ENCODE measurements at places on chromosomes 2 and 18.
A peak's percentile ranks its signal among the peaks of the same experiment; 100 is the strongest.

DNA sequence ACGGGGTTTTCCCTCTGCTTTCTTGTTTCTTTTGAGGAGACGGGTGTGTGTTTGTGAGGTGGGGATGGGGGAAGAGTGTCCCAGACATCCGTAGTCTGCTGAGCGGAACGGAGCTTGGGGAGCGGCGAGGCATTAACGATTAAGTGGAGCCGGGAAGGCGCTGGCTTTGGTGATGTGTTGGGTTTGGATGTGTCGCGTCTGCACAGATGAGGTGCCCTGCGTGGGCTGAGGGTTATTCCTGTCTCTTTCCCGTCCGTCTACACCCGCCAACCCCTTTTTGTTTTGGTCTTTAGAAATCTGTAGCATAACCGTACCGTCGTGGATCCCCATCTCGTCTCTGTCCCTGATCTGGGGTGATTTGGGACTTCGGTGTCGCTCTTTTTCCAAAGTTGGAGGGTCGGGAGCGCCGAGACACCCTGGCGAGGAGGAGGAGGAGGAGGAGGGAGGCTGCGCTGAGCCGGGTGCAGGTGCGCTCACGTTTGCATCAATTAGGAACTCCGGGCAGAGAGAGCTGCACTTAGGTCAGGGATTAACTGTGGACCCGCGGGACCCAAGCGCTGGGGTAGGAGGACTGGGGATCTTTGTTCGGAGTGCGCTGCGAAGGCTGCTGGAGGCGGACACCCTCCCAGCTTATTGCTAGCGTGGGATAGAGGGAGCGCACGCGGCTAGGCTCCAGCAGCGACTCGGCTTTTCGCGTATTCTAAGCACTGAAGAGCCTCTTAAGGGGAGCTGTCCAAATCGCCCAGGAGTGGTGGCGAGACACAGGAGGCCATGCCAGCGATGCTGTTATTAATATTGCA lies 720.3 kb downstream of the DPP10 start:
- no peak for DNase-seq

- DNase-seq: no peak
Measured at GRCh38 chr2:69628325-69629021, 15.1 kb downstream of the AAK1 start.

GRCh38 chr2:43531251-43531650 lies 64.6 kb downstream of the THADA start:
- no peak for DNase-seq

- DNase-seq: peak; percentile 29
Measured at GRCh38 chr18:8373486-8373885, 235.8 kb upstream of the RAB12 start.

- DNase-seq: no peak
Measured at GRCh38 chr2:3500326-3500899, 18.9 kb downstream of the ADI1 start.

DNA sequence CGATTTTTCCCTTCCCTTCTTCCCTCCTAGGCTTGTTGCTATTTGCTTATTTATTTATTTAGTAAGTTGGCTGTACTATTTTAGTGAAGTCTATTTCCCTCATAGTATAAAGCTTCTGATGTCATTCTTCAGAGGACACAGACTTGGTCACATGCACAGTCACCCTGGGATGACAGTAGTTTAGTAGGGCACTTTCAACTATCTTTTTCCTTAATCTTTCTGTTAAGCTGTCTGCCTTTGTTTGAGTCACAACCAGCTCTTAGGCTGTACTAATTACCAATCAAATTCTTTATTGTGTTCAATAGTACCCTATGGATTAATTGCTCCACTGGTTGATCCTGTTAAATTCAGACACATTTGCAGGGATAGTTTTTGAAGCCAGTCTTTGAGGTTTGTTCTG lies 26.9 kb upstream of the RAB31 start:
- DNase-seq: no peak

DNA sequence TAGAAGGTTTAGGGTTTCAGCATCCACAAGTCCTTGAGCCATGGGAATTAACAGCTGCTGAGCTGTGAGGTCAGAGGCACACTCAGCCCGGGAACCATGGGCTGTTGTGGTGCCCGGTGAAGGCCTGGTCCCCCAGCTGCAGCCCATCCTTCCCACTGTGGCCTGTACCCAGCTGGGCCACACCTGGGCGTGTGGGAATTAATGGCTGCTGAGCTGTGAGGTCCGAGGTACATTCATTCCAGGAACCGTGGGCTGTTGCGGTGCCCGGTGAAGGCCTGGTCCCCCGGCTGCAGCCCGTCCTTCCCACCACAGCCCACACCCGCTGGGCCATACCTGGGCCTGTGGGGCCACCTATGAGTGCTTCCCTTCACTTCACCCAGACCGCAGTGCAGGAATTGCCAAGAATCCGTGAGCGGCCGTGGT lies 25.2 kb downstream of the TMEM18 start:
- no peak for DNase-seq

- no peak for DNase-seq
Measured at GRCh38 chr18:32974421-32975162, 201.8 kb upstream of the KLHL14 start.

DNA sequence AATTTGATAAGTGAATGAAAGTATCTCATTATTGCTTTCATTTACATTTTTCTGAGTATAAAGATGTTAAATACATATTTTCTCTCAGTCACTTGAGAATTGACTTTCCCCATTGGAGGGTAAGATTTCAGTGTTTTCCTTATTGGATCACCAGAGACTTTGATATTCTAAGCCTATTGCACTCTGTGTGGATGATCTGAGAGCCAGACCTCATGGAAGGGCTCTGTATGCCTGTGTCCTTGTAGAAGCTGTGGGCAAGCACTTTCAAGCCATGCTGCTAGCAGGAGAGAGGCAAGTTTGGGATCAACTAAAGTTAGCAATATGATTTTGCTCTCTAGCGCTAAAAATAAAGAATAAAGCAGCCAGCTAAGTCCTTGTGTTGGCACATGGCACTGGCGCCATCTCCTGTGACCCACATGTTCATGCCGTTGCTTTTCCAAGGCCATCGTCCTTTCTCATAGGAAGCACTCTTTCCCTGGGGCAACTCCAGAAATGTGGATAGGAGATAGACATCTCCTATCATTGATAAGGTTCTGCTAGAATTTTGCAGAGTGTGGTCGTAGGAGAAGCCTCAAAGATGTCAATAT lies 72.6 kb downstream of the AOX1 start:
- no peak for DNase-seq

DNA sequence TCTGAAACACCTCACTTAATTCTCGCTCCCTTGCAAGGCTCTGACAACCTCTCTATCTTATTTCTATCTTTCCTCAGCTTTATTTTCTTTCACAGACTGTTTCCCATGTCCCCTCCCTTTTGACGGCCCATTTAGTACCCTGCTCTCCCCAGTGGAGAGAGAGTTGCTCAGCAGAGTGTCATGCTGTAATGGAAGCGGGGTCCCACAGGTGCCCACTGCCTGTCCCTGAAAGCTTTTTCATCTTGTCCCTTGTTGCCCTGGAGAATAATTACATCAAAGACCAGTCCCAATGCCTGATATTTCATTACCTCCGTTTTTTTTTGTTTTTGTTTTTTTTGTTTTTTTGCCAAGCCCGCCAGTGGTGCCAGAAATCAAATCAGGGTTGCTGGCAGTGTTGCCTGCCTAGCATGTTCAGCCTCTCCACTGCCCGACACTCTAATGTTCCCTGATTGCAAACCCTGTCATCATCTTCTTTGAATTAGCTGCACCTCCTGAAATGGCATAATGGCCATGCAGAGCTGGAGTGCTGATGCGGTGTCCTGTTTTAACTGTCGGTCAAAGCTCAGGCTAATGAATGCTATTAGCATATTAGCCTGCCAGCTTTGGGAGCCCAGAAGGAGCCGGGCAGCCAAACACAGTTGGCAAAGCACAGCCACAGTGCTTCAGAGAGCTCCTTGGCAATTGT lies 71.2 kb upstream of the CAVIN2 start:
- no peak for DNase-seq

DNA sequence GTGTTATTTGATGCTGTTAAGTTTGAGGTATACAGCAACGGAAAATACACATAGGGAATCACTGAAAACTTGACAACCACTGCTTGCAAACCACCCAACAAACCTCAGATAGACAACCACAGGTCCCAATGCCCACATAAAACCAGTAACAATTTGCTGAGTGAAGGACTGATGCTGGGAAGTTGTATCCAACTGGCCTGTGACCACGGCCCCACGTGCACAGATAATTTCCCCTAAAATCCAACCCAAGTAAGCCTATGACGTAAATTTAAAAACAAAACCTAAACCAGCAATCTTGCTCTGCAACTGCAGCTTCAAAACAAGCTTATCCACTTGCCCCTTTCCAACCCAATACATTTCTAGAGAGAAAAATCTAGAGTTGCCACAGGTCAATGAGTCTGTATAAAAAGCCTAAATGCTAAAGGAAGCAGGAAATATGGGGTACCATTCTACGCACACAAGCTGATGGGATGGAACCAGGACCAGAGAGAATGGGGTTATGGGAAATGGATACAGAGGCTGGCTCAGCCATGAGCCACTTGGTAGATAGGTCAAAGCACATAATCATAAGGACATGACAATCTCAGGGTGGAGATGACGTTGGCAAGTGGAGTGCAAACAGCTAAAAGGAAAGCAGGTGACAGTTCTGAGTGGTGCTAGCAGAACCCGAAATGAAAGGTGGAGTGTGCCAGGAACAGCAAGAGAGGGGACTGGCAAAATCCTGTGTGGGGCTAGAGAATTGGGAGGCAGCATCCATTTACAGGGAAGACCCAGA lies 27.8 kb upstream of the CREB1 start:
- DNase-seq: no peak

DNA sequence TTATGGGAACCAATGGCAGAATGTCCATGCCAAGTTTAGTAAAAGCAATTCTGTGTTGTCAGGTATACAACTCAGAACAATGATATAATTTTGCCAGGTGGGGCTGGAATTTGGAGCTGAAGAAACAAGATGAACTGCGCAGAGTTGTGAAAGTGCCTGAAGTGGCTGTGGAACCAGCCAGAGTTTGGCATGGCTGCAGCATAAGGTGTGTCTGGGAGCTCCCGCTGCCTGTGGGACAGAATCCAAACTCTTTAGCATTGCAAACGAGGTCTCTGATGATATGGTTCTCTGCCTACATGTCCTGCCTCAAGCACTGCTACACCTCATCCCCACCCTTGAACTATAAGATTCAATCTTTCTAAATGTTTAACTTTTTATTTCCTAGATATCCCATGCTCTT lies 909.7 kb downstream of the EPHA4 start:
- DNase-seq: no peak

- DNase-seq: peak; percentile 76
Measured at GRCh38 chr2:187299122-187299906, 148.7 kb downstream of the CALCRL start.

GRCh38 chr2:115384399-115384798 lies 942.0 kb downstream of the DPP10 start:
- no peak for DNase-seq

GRCh38 chr2:205056151-205056561 lies 510.9 kb downstream of the PARD3B start:
- DNase-seq: peak; percentile 10

- no peak for DNase-seq
Measured at GRCh38 chr2:68714866-68715265, 19.7 kb upstream of the ARHGAP25 start.

DNA sequence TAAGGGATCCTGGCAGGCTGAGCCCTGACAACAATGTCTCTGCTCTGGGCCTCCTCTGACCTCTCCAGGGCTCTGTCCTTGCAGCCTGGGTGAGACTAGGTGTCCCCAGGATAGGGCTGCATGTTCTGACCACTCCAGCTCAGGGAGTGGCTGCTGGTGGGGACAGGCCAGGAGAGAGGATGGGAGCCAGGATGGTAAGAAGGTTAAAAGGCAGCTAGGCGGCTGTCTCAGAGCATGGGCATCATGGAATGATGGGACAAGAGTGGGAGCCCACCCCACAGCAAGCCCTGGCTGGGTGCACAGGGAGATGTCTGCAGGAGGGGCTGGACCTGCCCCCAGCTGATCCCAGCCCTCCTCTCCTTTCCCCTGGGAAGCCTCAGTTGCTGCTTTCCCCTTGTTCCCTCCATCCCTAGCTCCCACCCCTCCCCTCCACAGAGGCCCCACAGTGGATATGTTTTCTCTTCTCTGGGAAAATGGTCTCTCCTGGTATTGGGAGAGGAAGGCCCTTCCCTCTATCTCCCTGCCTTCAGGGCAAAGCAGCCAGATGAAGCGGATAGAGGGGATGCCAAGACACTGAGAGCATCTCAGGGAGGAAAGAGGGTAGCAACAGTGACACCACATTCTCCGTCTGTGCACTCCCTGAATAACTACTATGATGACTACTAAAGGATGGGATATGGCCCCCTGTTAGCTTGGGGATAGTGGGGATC lies 334.3 kb downstream of the DYSF start:
- DNase-seq: no peak

- no peak for DNase-seq
Measured at GRCh38 chr2:42834161-42834560, 41.8 kb upstream of the HAAO start.

GRCh38 chr2:73253901-73254300 lies 19.8 kb downstream of the CCT7 start:
- no peak for DNase-seq

- DNase-seq: peak; percentile 12
Measured at GRCh38 chr2:104412384-104412783, 441.5 kb upstream of the POU3F3 start.

DNA sequence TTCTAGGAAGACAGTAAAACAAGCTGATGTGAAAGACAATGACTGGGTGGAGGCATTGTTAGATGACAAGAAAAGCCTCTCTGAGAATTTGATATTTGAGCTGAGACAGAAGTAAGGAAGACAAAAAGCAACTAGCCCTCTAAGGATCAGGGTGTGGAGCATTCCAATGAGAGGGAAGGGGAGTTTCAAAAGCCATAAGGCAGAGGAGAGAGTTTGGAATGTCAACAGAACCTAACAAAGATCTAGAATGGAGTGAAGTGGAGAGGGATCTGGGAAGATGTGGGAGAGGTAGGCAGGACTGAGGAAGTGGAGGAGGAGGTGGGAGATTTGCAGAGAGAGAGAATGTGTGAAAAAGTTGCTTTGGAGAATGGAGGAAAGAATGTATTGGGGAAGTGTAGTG lies 17.3 kb upstream of the ASXL2 start:
- DNase-seq: no peak

DNA sequence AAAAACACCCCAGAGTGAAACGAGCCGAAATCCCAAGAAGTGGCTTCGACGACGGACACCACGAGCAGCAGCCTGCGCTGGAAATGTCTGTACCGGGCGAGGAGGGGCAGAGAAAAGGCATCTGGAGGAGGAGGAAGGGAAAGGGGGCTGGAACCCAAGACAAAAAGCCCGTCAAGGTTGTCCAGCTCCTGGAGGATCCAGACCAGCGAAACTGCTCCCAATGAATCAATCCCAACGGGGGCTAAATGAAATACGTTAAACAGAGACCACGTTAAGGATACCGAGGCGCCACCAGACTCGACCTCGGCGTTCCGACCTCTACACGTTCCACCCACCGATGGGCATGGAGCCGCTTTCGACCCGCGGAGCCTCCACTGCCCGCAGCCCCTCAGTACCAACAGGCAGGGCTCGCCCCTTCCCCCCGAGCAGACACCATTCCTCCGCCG lies 400 bp downstream of the CCDC88A start:
- peak; percentile 31 for DNase-seq
